Mesenteric fat pad (tissue), 1 donor: ENCODE measurements at places on chromosomes 6 and 20. TPM values are rescaled to one million over a fixed set of nuclear protein-coding genes. Genes with fewer than 3 reads are reported as not detected.

DNA sequence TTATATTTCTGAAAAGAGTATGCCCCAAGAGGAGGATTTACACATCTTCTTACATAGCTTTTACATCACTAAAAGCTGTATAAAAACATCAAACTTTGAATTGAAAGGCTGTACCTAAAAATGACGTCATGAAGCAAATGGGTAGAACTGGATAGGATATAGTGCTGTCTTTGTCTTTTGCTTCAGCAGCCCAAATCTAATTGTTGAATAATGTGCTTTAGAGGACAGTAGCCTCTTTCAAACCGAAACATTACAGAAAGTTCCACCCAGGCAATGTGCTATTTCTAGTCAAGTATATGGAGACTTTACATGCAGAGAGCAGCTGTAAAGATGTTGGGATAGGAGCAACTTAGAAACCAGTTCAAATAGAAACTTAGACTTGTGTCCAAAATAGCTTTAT, 51.9 kb downstream of the ADGRG6 start:
- DNase-seq, result no peak

DNA sequence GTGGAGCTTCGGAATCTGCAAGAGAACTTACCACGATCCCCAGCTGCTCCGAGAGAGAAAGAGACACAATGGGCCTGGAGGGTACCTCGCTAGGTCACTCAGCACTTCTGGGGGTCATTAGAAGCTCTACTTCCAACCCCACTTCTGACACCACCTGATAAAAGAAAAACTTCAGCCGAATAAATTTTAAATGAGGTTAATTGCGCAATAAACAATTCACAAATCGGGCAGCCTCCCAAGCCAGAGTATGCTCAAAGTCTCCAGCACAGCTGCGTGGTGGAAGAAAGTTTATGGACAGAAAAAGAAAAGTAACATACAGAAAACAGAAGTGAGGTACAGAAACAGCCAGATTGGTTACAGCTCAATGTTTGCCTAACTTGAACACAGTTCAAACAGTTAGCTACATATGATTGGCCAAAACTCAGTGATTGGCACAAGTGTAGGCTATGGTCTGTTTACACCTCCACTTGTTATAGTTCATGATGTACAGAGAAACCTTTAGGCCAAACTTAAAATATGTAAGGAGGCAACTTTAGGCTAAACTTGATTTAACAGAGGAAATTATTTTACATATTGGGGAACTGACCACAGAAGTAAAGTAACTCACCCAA, 52.6 kb downstream of the COL11A2 start:
- DNase-seq, result no peak

- no peak for DNase-seq
Observed at GRCh38 chr6:138336221-138336620, 41.5 kb upstream of the SMIM28 start.

GRCh38 chr20:17653835-17654648, 28.0 kb downstream of the RRBP1 start:
- peak; percentile 83 for DNase-seq

DNA sequence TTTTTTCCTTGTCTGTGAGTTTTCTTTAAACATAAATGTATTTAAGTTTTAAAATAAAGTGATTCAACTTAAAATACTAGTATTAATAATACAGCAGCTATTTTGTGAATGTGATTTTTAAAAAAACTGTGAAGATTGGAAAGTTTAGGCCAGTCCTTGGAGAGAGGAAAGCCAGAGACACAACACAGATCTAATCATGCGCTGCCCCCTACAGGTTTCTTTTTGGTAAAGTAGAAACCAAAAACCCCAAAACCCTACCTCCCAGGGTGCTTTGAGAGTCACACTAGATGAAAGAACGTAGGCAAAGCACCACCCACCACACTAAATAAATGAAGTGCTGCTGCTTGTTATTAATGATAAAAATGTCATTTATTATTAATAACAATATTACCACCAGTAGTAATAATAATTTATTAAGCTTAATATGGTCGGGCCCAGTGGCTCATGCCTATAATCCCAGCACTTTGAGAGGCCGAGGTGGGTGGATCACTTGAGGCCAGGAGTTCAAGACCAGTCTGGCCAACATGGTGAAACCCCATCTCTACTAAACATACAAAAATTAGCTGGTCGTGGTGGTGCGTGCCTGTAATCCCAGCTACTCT, 33.7 kb downstream of the SLC9A8 start:
- no peak for DNase-seq

DNA sequence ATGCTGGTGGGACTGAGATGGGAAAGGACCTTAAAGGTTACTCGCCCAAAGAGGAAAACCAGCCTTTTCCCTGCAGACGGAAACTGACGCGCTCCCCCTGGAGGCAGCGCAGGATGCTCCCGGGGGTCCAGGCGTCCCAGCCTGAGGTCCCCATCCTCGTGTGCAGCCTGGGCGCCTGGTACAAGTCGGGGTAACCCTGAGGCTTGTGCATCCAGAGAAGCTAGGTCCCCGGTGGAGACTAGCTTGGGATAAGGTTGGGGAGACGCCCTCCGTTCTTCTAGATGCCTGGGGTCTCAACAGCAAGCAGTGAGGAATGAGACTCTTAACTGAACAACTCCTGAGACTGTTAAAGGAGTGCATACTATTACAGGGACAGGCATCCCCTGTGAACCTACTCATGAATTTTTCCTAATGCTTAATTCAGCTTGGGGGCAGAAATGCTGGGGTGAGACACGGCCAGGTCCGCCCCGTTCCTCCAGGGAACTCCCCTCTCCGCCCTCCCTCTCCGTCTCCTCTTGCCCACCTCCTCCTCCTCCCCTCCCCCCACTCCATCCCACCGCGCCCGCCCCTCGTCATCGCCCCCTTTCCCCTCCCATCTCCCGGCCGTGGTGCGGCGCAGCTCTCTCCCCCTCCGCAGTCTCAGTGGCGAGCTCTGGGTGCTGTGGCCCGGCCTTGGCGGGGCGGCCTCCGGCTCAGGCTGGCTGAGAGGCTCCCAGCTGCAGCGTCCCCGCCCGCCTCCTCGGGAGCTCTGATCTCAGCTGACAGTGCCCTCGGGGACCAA, at the start of gene PRSS35:
PRSS35 (plus strand) TSS at position 634 of the 781 bp plus-strand sequence. CDS start 10,908 bp downstream, outside the sequence.
- no peak for DNase-seq

GRCh38 chr20:24530131-24530680, 60.8 kb downstream of the SYNDIG1 start:
- no peak for DNase-seq

- DNase-seq, result no peak
Observed at GRCh38 chr6:150685860-150686259, 86.2 kb downstream of the PLEKHG1 start.

- no peak for DNase-seq
Observed at GRCh38 chr6:26064619-26065257, 22.5 kb upstream of the HFE start.

GRCh38 chr6:166313255-166314070, 5.3 kb upstream of the PRR18 start:
- DNase-seq, result peak; percentile 77

GRCh38 chr6:165873976-165874375, 210.9 kb upstream of the PDE10A start:
- DNase-seq, result no peak

DNA sequence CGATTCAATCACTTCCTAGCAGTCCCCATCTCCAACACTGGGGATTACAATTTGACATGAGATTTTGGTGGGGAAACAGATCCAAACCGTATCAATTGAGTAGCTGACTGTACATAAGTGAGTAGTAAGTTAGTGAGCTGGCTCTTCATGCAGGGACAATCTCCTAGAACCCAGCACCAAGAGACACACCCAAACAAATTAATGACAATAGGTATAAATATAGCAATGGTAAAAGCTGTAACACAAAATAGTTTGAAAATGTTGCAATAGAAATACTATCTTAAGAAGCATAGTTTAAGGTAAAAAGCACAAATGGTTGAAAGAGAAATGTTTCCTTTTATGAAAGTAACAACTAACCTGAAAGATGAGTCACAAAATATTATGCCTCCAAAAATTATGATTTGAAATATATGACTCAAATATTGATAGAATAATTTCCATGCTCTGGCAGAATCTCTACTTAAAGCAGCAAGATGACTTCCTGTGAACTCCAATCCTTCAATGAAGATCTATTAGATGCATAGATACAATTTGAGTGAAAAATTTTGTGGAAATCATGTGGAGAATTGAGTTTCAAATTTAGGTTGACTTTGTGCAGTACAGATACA, 5.4 kb upstream of the SIRPB1 start:
- no peak for DNase-seq

DNA sequence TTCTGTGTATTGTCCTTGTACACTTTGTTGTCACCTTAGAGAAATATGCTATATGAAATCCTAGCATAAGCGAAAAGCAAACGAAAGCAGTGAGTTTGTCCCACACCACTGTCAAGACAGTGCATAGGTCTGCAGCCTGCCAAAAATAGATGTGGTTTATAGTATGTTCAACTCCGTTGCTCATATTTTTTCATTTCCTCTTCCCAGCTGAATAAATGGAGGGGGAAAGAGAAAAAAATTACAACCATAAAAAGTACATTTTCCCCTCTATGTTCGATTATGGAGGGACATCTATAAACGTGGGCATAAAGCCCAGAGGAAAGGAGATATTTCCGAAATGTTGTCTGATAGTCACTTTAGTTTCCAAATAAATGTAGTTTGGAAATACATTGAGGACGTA, 25.8 kb downstream of the PRL start:
- no peak for DNase-seq

DNA sequence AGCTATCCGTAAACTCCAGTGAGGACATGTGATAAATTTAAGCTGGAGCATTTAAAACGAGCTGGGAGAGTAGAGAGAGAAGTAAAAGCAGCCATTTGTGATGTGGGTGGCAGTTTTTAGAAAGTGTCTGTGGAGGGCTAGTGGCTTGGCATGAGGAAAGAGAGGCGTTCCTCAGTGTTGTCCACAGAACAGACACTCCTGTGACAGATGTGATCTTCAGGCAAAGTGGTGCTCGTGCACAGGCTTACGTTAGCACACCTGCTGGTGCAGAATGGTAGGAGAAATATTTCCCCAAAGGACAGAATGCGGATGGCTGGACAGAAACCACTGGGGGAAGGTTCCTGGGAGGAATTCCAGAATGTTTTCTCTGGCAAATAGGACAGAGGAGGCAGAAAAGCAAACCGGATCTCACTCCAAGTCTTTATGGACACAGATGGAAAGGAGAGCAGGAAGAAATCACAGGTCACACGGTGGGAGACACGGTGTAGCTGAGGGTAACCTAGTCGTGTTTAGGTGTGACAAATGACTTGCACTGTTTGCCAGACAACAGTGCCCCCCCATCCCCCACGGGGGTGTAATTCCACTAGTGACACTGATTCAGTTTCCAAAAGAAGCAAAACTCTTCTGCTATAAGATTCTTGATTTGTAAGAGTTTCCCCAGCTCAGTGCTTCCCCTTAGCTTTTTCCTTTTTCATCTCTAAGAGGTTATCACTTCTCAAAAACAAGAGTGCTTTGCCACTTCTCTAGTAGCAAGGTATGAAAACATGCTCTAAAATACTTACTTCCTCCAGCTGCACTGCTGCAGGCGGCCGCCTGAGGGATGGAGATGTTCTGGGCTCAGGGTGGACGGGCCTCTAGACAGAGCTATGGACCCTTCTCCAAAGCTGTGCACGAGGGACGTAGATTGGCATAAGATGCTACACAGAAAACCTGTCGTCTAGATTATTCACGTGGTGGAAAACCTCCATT, 293.2 kb downstream of the QKI start:
- no peak for DNase-seq

- no peak for DNase-seq
Observed at GRCh38 chr6:38802497-38802896, 87.4 kb downstream of the DNAH8 start.

GRCh38 chr20:35171753-35172433, at the start of gene PROCR:
Gene PROCR (plus strand): TSS chr20:35172072. CDS start chr20:35172155, 83 bp downstream.
- DNase-seq, result peak; percentile 93

DNA sequence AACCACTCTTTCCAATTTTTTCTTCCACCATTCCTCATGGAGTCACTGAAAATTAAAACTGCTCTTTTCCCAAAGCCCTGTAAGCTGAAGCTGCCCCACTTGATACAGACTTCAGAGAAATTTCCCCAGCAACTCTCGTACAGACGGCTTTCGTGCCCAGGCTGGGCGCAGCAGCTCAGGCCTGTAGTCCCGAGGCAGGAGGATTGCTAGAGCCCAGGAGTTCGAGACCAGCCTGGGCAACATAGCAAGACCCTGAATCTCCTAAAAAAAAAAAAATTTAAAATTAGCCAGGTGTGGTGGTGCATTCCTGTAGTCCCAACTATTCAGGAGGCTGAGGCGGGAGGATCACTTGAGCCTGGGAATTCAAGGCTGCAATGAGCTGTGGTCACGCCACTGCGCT, 6.6 kb downstream of the PPDPF start:
- DNase-seq, result no peak

DNA sequence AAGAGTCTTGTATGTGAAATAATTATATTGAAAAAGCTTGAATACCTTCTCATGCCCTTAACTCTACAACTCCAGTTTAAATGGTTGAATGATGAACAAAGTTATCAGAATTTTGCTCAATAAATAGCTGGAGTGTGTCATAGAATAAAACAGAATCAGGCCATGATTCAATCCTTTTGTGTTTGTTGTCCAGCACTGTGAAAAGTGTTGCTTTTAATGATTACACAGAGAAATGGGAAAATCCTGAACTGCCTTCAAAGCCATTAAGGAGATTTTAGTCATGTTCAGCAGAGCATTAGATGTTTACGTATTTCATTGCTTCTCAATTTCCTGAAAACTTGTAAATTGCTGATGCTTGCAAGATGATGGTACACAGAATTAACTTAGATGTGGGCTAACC, 262.9 kb upstream of the BTBD3 start:
- no peak for DNase-seq

GRCh38 chr6:117591405-117591804, 10.9 kb downstream of the GOPC start:
- no peak for DNase-seq

DNA sequence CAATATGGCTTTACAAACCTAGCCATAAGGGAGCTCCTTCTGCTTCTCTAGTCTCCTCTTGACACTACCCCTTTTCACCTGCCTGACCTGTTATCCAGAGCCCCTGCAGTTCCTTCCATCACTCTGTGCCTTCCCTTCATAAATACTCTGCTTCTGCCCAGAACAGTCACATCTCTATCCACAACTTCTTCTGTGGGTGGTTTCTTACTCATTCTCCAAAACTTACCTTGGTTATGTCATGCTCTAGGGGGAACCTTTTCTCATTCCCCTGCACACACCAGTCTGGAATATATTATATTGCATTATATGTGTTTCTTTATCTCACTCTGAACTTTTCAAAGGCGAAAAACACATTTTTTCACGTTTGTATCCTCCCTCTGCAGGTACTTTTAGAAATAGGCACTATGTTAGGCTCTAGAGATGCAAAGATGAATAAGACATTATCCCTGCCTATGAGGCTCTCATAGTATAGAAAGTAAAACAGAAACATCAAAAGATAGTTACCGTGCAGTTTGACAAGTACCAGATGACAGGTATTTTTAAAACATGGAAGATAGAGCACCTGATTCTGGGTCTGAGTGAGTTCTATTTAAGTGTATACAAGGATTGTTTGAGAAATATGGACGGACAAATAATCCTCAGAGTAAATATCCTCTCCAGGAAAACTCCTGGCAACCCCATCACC, 51.5 kb downstream of the AIG1 start:
- DNase-seq, result no peak

- no peak for DNase-seq
Observed at GRCh38 chr6:40778196-40778595, 191.0 kb upstream of the LRFN2 start.

DCDC2 gene
- total RNA-seq, result not detected

YIPF3 gene
- total RNA-seq, result 72.5 TPM

UBD gene
- total RNA-seq, result not detected

TRAPPC3L gene
- not detected for total RNA-seq

DHX16 gene
- total RNA-seq, result 27.2 TPM

GHRH gene
- not detected for total RNA-seq

SRSF12 gene
- total RNA-seq, result 1.5 TPM

AGPAT4 gene
- total RNA-seq, result 8.0 TPM

HMGCLL1 gene
- 0.29 TPM for total RNA-seq

BCLAF1 gene
- 117 TPM for total RNA-seq

BTN1A1 gene
- not detected for total RNA-seq
